ENCODE measurements at places on chromosomes 4 and X.

GRCh38 chr4:70630162-70630561, 1.6 kb downstream of the ENAM start:
- no peak for DNase-seq

DNA sequence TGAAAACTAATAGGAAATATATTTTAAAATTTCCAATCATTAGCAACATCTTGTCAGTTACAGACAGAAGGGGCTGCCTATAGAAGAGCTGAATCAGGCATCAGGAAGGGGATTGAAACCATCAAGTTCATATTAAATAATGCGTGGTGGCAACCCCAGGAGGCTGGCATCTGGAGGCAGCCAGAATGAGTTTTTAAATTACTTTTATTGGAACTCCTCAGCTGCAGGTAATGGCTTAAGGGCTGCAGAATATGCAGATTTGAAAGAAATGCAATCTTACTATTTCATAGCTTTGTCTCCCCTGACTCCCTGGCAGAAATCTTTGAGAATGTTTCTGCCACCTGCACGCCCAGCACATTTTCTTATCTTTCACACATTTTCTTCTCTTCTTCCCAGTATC, 711.6 kb downstream of the PCDH19 start:
- no peak for DNase-seq

DNA sequence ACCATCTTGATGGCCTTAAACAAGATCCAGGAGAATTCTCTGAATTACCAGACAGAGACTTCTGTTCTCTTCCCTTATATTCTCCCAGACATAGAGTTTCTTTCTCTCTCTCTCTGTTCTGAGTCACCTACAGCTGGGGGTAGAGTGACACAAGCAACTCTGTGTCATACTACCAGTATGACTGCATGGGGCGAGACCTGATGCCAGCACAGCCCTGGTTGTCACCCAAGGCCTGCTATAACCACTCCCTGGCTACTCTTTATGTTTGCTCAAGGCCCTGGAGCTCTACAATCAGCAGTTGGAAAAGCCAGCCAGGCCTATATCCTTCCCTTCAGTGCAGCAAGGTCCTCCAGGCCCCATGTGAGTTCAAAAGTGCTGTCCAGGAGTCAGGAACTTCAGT, 114.2 kb upstream of the TENT5D start:
- no peak for DNase-seq

GRCh38 chrX:133151336-133151735, 54.4 kb upstream of the USP26 start:
- DNase-seq = no peak

DNA sequence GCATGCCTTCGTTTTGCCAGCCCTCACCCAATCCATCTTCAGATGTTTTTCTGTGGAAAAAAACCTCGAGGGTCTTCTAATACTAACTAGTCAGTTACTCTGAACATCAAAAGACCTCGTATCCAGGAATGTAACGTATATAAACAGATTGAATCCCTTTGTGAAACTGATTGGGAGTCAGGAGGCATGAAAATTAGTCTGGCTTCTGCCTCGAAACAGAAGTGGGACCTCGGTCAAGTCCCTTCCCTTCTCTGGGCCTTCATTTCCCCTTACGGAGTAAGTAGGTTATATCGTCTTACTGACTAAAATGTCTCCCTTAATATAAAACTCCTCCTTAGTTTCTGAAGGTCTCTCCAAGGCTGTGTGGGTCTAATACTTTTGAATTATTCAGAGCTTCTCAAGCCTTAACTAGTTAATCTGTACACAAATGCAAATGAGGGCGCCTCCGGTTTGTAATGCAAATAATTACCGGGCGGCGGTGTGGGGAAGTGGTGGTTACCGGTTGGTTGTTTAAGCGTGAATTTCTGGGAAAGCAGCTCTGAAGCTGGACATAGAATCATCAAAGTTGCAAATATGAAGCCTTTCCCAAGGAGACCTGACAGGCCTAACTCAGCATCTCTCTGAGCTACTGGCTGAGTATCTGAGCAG, 11.4 kb upstream of the NKRF start:
- no peak for DNase-seq
